CD4-positive, CD25-positive, alpha-beta regulatory T cell (primary cell): ENCODE measurements at places on chromosomes 2 and 18.

GRCh38 chr18:46199515-46200147 is 95.4 kb downstream of the HAUS1 start:
- no peak for DNase-seq

GRCh38 chr2:203533676-203534591 is 1.2 kb downstream of the RAPH1 start:
- no peak for DNase-seq

DNA sequence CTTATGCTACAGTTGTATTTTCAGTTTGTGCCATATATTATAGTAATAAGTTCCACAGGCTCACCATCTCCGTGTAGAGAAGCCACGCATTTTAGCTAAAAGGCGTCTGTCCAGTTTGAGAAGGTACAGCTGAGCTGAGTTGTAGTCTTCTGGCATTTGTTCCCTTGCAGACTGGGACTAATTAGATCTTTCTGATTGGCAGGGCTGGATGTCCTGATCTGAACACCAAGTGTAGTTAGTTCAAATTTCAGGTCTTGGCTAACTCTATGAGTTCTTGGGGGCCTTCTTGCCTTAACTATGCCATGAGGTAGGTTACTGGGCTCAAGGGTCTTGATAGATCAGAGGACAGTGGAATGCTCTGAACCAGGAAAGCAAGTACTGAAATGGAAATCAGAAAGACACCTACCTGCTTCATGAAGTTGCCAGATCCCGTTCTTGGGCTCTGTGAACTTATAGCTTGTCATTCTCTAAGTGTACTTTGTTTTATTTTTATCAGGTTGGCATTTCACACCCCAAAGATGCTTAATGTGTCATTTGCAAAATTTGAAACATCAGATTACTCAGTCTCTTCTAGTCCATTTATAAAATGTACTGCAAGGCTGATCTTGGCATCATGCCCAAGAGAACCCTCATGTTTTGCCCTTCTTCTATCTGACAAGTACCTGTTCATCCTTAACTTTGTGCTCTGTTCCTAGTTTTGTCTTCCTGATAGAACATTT is 93.7 kb downstream of the PLCL1 start:
- DNase-seq: no peak

- DNase-seq: no peak
Observed at GRCh38 chr2:48651158-48651790, 33.6 kb downstream of the GTF2A1L start.

DNA sequence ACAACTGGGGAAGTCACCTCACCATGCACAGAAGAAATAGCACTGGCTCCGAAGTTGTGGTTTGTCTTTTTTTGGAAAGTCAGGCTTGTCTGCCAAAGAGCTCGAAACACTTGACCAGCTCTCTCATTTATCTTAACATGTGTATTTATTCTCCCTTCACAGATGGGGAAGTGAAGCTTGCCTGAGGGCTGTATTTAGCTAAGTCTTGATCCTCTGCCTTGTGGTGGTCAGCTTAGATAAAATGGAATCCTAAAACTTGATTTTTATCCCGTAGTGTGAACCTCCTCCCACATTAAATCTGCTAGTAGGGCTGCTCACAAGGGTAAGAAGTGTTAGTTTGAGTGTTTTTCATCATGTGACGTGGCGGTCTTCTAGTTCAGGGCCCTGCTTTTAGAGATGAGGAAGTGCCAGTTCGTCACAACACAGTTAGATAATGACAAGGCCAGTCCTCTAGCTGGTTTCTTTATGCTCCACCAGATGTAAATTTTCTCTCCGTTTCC is 89.7 kb downstream of the TMEM247 start:
- no peak for DNase-seq

GRCh38 chr18:36398419-36398818 is 100.9 kb downstream of the FHOD3 start:
- DNase-seq: no peak
